ENCODE measurements at places on chromosomes 7 and 10. TPM values are rescaled to one million over a fixed set of nuclear protein-coding genes. Genes with fewer than 3 reads are reported as not detected.

ANKRD61 gene
- total RNA-seq = not detected

CCDC3 gene
- total RNA-seq = 12.2 TPM

RFC2 gene
- 9.9 TPM for total RNA-seq

APBB1IP gene
- 0.18 TPM for total RNA-seq

OR2A1 gene
- not detected for total RNA-seq
